GM23248 (cell line): ENCODE measurements at places on chromosomes 5 and 9.

- no peak for DNase-seq
Observed at GRCh38 chr5:56529666-56530430, 285.5 kb upstream of the MAP3K1 start.

GRCh38 chr5:72488756-72489155 is 18.5 kb downstream of the ZNF366 start:
- DNase-seq: no peak

DNA sequence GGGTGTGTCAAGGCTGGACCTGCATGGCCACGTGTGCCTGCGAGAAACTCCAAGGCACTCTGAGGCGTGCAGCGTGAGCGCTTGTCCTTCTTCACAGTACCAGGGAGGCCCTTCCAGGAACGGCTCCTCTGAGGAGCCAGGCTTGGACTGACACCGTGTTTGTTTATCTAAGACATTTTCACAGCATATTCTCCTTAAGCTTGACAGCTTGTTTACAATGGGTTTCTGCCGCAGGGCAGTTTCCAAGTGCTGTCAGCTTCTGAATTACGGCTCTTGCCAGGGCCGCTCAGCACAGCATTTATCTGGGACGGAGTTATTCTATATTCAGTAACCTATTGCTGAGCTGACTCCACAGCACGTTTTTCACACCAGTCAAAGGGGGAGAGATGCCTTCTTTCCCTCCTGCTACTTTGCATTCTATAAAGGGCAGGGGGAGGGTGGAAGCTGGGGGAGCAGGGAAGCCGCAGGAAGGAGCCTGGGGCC is 98.4 kb downstream of the LMNB1 start:
- no peak for DNase-seq

- DNase-seq: peak; percentile 79
Observed at GRCh38 chr9:25681266-25681665, 3.0 kb upstream of the TUSC1 start.

DNA sequence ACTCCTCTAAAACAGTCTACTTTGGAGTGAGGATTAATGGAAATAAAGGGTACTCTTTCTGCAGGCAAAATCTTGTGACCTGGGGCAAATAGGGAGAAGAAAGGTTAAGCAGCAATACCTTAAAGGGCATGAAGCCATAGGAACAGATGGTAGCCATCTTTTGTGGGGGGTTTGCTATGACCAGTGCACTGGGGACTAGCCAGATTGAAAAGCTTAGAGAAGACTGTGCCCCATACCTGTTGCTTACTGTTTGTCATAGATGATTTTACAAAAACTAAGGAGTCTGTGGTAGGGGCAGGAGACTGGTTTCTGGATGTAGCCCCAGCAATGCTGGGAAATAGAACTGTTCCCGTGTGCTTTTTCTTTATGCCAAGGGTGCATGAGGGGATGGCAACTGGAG is 58.6 kb downstream of the PAM start:
- no peak for DNase-seq

- no peak for DNase-seq
Observed at GRCh38 chr5:143791848-143792731, 19.9 kb upstream of the HMHB1 start.

- no peak for DNase-seq
Observed at GRCh38 chr9:77013206-77013931, 6.1 kb upstream of the FOXB2 start.

DNA sequence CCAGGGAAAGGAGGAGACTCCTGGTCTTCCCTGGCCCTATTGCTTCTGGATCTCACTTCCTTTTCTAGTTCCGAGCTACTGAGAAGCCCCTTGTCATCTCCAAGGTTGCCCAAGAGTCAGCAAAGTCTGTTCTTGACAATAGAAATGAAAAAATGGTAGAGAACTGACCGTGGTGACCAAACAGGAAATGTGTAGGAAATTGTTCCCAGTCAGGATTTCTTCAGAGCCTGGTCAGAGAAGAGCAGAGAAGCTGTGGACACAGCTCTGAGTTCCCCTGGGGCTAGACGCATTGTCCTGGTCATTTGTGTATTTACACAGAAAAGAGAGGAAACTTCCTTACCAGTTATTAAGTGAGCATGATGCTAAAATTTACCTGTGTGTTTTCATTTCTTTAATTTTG is 35.6 kb downstream of the S1PR3 start:
- DNase-seq: peak; percentile 9

- DNase-seq: no peak
Observed at GRCh38 chr5:148791696-148792095, 34.7 kb upstream of the ADRB2 start.

DNA sequence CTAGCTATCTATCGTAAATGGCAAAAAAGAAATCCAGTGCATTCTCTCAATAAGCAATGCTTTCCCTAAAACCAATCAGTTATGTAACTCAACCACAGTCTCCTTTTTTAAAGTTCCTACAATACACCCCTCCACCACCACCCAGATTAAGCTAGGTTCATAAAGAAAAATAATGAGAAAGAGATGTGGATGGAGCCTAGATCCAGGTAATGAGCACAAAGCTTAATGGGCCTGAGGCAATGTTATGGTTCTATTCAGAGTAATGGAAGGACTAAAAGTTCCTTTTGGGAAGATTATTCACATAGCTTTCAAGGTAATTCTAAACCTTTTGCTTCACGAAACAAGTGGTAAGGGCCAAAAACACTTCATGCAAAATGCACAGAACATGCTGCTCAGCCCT is 113.5 kb downstream of the MPDZ start:
- DNase-seq: no peak

- DNase-seq: no peak
Observed at GRCh38 chr9:102841376-102841775, 153.8 kb upstream of the CYLC2 start.

GRCh38 chr9:86550401-86550800 is 196.2 kb upstream of the TUT7 start:
- DNase-seq: peak; percentile 64

DNA sequence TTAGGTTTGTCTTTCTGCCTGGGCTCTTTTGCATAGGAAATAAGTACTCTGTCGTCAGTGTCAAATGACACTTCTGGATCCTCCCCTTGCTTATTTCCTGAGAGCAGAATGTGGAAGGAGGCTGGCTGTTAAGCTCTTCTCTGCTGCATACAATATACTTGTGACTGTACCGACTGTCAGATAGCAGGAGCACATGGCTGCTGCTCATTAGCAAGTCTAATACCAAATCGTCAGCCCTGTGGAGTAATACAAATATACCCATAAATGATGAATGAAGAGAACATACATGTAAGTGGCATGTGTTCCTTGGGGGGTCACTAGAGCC is at the start of gene GPR151:
TSS of gene GPR151 (minus strand) at position 40 of the 325 bp plus-strand sequence. CDS start 77 bp downstream, outside the sequence.
- no peak for DNase-seq
